ENCODE measurements at places on chromosomes 1 and 21. TPM values are rescaled to one million over a fixed set of nuclear protein-coding genes. Genes with fewer than 3 reads are reported as not detected.

Gene COL16A1
- total RNA-seq: 90.7 TPM

Gene TMEM81
- 3.6 TPM for total RNA-seq

Gene SHISA4
- 31.4 TPM for total RNA-seq

DNA sequence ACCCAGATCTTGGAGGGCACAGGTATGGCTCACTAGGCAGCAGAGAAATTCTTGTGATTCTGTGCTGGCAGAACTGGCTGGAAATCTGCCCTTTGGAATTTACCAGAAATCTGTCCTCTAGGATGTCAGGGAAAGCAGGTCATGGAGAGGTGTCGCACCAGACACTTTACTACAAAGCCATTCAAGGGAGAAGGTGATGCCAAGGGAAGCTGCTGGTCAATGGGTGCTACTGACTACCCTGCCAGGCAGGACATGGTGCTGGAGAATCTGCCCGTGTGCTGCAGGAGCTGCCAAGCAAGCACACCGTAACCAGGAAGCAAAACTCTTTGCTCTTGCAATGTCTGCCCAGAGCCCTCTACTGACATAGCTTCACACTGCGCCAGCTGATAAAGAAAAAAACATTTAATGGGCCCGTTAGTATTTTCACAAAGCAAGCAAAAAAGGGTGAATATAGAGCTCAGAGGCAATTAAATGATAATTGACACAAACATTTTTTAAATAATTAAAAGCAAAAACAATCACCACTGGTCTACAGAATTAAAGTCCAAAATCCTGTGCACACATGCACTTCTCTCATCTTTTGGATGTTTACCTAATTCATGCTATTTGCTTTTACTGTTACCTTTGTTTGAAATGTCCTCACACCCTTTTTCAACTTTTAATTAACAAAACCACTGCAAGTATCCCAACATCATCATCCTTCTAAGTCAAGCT is 7.2 kb upstream of the FBXO28 start:
- peaks cover 6% of the 10 kb centered on the region for H3K4me1 ChIP-seq
- H3K27me3 ChIP-seq: peaks cover 54% of the 10 kb centered on the region
- no peak for DNase-seq
- no peak overlapping the region for H3K27ac ChIP-seq
- H3K36me3 ChIP-seq: no peaks in the 10 kb centered on the region
- H3K4me3 ChIP-seq: peak overlapping the region; percentile 15

GRCh38 chr1:202143768-202144401 is 652 bp downstream of the ARL8A start:
- peak overlapping the region; percentile 84 for H3K27ac ChIP-seq
- H3K4me1 ChIP-seq: peaks cover 24% of the 10 kb centered on the region
- no peak for DNase-seq
- H3K4me3 ChIP-seq: peak overlapping the region; percentile 84
- H3K36me3 ChIP-seq: peaks cover 2% of the 10 kb centered on the region

- H3K36me3 ChIP-seq: peaks cover 23% of the 10 kb centered on the region
- no peak for DNase-seq
- no peak overlapping the region for H3K27ac ChIP-seq
- no peaks in the 10 kb centered on the region for H3K27me3 ChIP-seq
Measured at GRCh38 chr1:46317323-46317722, 13.8 kb downstream of the UQCRH start.

- H3K27me3 ChIP-seq: no peaks in the 10 kb centered on the region
- H3K27ac ChIP-seq: no peak overlapping the region
- H3K36me3 ChIP-seq: peaks cover 22% of the 10 kb centered on the region
- H3K4me3 ChIP-seq: no peak overlapping the region
- DNase-seq: no peak
Measured at GRCh38 chr1:35361638-35362037, 93.1 kb downstream of the ZMYM4 start.

DNA sequence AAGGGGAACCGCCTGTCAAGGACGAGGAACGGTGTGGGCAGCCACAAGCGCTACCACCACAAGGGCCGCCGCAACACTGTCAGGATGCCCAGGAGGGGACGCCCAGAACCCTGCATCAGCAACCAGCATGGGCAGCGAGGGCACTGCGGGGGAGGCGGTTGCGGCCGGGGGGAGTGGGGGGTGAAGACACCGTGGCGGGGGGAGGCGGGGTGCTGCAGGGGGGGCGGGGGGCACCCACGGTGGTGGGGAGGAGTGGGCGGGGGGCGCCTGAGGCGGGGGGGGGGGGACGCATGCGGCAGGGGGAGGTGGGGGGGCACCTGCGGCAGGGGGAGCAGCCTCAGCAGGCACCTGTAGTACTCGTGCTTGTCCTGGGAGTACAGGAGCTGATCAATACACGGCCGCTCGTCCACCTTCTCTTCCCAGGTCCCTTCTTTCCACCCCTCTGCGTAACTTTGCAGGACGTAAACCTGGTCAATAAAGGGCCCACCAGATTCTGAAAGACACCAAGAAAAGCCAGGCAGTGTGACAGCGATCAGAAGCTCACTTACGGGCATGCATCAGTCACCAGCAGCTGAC is 4.6 kb downstream of the POFUT2 start:
- no peaks in the 10 kb centered on the region for H3K27me3 ChIP-seq
- H3K4me3 ChIP-seq: no peak overlapping the region
- H3K4me1 ChIP-seq: peaks cover 14% of the 10 kb centered on the region
- peaks cover 36% of the 10 kb centered on the region for H3K36me3 ChIP-seq
- no peak overlapping the region for H3K27ac ChIP-seq
- DNase-seq: no peak

All from osteocyte (in vitro differentiated cells).